NCI-H69 (cell line): ENCODE measurements at places on chromosomes 1 and 21.

DNA sequence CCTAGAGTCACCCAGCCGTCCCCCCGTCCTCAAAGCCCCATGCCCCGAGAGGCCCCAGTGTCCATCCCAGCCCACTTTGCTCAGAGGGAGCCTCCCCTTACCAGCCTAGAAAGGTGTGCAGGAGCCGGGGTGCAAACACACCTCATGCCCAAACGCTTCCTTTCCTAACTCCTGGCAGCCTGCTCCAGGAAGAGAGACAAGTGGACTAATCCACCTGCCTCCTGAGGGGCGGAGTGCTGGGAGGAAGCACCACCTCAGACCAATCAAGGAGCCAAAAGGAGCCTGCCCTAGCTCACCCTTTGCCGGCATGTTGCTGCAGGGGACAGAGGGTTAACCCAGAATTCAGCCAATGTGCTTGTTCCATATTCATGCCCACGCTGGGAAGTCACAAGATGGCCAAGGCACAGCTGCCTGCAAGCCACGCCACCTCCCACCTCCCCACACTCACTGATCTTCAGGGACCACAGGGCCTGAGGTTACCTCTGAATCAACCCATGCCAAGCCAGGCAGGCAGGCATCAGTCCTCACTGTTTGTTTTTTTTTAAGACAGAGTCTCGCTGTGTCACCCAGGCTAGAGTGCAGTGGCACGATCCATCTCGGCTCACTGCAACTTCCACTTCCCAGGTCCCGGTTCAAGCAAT is 27.8 kb downstream of the PLEKHA6 start:
- peak; percentile 23 for DNase-seq

DNA sequence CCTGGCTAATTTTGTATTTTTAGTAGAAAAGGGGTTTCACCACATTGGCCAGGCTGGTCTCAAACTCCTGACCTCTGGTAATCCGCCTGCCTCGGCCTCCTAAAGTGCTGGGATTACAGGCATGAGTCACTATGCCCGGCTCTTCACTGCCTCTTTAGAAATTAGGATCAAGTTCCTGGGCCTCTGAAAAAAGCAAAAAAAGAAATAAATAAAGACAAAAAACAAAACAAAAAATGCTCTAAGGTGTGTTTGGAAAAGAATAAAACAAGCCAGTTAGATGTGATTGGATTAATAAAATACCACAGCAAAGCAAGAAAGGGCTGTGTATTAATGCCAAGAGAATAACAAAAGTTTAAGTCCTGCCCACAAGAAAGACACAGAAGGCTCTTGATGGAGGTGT is 4.2 kb upstream of the ABCB10 start:
- no peak for DNase-seq

DNA sequence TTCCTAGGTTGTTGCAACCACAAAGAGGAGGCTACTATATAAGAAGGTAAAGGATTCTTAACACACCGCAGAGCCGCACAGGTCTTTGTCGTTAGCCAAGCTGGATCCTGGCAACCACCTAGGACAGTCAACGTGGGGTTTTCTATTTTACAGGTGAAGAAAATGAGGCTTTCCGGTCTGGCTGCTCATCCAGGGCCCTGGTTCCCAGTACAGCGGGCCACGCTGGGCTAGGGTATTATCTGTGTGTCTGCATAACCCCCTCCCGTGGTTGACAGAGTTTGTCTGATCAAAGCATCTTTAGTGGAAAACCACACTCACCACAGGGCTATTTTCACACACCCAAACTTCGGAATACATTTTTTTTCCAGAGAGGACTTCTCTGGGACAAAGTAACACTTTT is 39.0 kb upstream of the PDE9A start:
- DNase-seq = no peak

GRCh38 chr1:33641104-33641830 is 168.8 kb downstream of the ZSCAN20 start:
- peak; percentile 1 for DNase-seq

GRCh38 chr1:46690931-46691421 is 19.3 kb downstream of the TEX38 start:
- DNase-seq = peak; percentile 31

DNA sequence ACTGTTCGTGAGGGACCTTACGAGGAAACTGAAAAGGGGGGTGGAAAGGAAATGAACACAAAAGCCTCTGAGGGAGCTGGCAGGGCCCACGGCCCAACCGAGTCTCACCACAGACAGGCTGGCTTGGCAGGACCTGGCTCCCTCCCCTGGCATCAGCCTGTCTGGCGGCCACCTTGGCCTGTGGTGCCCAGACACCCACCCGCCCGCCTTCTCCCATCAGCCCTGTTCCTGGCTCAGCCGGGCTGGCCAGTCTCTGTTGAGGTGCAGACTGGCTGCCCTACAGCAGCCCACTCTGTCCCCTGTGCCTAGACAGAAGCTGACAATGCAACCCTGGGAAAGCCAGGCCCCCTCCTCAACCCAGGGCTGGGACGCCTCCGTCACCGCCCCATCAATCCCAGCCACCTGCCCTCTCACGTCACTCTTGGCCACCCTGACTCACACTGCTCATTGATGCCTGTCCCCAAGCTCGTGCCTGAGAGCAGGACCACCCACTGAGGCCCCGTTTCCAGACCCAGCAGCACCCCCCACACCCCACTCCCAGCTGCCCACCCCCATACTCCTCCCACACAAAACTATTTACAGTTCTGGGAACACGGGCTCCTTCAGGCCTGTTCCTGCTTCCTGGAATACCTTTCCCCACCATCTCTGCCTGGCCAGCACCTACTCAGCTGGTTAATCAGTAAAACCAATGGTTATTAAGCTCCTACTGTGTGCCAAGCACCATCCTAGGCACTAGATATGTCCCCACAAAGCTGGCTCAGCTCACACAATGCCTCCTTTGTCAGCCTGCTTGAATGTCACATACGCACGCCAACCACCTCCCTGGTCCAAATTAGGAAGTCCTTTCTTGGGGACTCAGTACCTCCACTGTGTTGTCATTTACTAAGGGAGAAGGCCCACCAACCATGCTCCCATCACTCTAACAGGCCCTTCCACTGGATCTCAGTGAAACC is 22.7 kb downstream of the SDC3 start:
- DNase-seq = no peak

DNA sequence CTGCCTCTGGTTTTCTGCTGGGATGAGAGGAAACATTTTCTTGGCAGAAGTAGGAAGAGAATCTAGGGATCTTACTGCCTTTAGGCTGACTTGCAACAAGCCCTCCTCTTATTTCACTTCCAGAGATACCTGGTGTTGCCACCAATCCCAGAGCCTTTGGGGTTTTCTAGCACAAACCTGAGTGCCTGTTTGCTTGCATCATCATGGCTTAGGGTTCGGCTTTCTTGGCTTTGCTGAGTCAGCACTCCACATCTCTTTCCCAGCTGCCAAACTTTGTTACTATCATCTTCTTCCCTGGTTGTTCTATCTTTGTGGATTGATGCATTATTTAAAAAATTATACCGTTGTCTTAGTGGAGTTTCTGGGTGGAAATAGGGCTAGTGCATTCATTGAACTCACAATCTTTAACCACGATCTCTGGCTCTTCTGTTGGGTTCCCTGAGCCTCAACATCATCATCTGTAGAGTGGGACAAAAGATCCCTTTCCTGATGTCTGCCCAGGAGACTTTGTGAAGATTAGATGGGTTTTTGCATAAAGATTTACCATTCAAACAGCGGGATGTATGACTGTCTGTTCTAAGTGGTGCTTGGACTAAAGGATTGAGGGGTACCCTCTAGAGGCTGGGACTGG is 76.6 kb upstream of the SELENON start:
- no peak for DNase-seq

DNA sequence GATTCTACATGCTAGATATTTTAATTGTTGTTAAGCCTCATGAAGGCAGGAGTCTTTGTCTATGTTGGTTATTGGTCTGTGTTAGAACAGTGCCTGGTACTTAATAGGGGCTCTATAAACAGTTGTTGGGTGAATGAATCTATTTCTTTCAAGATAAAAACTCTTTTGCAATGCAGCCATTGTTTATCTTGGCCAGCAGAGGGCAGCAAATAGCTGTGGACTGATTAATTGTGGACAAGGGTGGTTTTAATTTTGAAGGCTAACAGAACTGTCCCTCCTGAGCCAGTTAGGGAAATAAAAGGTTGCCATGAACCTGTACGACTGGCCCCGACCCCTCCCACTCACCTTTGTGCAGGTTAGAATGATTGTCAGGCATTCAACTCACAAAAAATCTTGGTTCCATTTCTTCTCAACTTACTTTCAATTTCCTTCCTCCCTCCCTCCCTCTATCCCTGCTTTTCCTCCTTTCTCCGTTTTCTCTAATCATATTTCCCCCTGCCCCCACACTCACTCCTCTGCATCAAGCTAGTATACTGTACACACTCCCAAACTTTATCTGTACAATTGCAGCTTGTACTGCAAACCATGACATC is 66.3 kb upstream of the DIRAS3 start:
- peak; percentile 50 for DNase-seq

GRCh38 chr1:25501235-25502058 is 42.0 kb upstream of the LDLRAP1 start:
- DNase-seq = peak; percentile 36

DNA sequence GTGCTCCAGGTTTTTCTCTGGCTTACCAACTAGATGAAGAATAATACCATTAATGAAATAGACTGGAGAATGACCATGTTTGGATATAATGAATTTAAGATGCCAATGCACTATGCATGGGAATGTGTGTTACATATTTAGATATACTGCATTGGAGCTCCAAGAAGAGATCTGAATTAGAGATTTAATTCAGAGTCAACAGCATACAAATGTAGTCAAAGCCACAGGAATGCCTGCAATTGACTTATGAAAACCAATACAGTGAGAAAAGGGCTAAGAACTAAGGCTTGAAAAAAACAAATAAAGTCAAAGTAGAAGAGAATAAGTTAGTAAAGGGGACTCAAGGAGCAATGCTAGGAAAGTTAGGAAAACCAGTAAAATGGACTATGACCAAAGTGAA is 59.1 kb downstream of the USP24 start:
- no peak for DNase-seq

DNA sequence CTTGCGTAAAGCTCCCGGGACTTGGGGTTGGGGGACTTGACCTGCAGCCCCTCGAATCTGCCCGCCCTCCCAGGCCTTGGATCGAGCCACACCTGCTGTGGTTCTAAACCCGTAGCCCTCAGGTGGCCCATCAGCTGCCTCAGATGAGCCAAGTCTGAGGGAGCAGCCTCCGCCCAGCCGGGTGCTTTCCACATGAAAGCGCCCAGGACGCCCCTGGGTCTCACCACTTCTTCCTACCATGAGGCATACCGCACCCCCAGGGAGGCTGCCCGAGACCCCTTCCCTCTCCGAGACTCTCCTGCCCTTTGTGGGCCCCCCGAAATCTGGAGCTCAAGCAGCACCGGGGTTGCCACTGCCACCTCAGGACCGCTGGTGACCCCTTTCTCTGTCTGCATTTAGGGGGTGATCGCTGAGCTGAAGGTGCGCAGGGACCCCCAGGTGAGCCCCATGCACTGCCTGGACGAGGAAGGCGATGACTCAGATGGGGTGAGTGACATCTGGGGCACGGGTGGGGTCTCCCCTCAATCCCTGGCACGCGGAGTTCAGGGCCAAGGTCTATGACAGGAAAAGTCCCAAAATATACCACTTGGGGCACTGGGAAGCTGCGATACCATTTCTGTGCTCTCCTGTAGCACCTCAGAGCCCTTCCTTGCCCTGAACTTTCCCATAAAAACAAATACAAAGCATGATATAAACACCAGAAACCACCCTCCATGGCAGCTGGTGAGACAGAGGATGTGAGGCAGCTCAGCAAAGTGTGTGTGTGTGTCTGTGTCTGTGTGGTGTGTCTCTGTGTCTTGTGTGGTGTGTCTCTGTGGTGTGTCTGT is 68.5 kb downstream of the SLC19A1 start:
- DNase-seq = no peak

GRCh38 chr1:223223091-223223995 is 80.3 kb upstream of the TLR5 start:
- DNase-seq = no peak

DNA sequence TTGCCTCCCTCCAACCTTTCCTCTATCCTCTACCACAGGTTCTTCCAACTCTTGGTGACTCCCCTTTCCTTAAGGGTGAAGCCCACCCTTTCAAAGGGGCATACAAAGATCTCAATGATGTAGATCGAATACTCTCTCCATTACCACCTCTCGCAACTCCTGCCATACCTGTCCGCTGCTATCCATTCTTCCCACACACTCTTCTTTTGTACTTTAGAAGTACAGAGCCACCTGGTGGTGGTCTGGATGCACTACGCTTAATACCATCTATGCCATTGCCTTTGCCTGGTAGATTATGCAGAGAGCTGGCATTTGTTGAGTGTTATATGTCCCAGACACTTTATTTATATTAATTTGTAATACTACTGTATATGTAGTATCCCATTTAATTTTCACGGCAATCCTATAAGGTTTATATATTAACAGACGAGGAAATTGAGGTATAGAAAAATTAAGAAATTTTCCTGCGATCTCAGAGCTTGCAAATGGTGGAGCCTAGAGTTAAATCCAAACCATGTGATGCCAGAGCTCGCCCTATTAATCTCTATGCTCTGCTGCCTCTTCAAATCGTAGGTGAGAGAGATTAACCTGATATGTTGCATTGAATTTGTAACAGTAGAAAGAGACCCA is 22.9 kb downstream of the TSHB start:
- peak; percentile 59 for DNase-seq

DNA sequence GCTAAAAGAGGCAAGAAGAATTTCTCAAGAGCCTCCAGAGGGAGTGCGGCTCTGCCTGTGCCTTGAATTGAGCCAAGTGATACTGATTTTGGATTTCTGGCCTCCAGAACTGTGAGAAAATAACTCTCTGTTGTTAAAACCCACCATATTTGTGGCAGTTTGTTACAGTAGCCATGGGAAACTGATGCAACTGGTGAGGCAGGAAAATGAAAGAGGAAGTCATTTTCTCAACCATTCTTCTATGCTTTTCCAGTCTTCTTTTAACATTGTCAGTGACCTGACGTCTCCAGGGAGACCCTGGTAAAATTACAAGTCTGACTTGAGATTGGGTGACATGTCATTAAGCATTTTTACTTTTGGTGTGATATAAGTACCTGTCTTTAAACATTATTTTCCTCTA is 5.8 kb downstream of the OR6P1 start:
- DNase-seq = no peak

- DNase-seq = no peak
Observed at GRCh38 chr1:230148126-230148652, 81.2 kb downstream of the GALNT2 start.

DNA sequence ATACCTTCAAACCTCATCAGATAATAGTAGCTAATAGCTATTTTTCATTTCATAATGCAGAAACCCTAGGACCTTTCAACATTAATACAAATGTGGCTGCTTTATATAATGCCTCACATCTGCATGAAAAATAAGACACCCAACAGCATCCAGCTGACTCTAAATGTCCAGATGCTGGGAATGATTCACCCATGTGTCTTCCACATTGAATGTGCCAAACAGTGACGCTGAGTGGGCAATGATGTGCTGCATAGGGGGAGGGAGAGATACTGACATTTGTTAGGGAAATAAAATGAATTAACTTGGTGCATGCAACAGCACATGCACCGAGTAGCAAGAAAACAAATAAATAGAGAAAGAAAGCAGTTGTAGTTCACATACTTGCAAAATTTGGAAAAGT is 199.3 kb downstream of the DSCAM start:
- DNase-seq = no peak

- DNase-seq = no peak
Observed at GRCh38 chr1:114648503-114648902, 21.3 kb downstream of the DENND2C start.

GRCh38 chr21:32377991-32378390 is 14.8 kb downstream of the URB1 start:
- DNase-seq = no peak

- peak; percentile 20 for DNase-seq
Observed at GRCh38 chr1:56819387-56819899, at the start of gene FYB2. TSS of gene FYB2 (minus strand) at chr1:56819404. CDS start at chr1:56819290, 114 bp downstream.

- no peak for DNase-seq
Observed at GRCh38 chr21:14901482-14901958, 163.3 kb downstream of the NRIP1 start.
